ENCODE measurements at places on chromosomes 13 and 19.

GRCh38 chr13:28470296-28470695, 24.6 kb downstream of the FLT1 start:
- DNase-seq: no peak

DNA sequence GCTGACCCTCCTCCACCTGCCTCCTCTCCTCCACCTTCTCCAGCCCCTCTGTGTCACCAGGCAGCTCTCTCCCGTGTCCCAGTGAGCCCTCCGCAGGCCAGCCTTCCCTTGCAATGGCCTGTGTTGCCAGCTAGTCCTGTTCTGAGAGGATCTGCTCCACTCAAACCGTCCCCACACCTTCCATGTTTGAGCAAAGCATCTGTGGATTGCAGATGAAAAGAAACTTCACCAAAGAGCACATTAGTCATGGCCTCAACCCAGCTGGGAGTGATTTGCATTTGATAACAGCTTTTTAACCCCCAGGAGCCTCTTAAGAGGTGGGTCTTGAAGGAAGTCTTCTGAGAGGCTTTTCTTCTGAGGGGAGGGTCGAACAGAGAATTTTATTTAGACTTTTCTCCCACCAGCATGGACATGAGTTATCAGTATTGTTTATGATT, 72.8 kb downstream of the COL4A2 start:
- no peak for DNase-seq

GRCh38 chr13:30824651-30825050, 81.4 kb upstream of the MEDAG start:
- no peak for DNase-seq

- DNase-seq: no peak
Observed at GRCh38 chr19:31548941-31549340, 199.7 kb upstream of the TSHZ3 start.

- DNase-seq: no peak
Observed at GRCh38 chr19:46904114-46905060, 43.6 kb downstream of the ARHGAP35 start.
